CD4-positive, alpha-beta T cell (primary cell): ENCODE measurements at places on chromosomes 3 and 15.

DNA sequence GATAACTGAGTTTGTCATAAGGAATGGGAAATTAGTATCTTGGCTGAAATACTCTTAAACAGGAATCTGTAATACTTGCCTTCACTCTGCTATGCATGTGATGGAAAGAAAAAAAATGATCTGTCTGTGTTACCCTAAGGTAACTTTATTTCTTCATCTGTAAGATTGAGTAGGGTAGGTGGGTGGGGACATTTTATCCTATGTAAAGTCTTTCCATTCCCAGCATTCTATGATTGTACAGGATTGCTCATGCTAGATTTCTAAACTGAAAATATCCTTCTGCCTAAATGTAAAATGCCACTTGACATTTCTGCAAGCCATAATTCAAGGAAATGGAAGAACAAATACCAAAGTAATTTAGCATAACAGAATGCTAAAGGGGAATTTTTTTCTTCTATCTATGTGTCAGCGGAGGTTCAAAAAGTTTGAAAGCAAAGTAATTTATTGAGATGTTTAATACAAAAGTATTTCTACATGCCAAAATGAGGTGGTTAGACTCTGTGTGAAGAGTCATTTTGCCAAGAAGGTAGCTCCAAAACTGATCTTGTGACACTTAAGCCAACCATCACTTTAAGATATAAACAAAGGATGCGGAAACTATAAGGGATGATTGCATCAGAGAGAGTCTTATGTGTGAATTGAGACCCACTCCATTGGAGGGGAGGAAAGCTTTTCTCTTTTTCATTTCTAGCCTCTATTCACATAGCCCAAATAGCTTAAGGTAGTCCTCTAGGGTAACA is 46.6 kb upstream of the SERPINI2 start:
- no peak for DNase-seq

DNA sequence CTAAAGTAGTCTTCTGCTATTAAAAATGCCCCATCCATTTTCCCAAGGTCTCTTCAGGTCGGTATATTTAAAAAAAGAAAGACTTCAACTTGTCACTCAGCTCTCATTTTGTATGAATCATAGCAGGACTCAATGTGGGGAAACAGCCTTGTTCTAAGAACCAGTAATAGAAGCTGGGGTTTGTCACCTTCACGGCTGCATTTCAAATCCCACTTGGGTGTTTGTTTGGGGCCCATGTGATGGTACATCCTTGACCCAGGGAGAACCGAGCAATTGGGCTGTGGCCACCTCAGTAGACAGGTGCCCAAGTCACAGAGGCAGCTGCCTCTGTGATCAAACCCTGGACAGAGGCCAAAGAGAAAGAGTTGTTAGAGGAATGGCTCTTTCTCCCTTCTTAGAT is 70.3 kb upstream of the ARL8B start:
- no peak for DNase-seq

DNA sequence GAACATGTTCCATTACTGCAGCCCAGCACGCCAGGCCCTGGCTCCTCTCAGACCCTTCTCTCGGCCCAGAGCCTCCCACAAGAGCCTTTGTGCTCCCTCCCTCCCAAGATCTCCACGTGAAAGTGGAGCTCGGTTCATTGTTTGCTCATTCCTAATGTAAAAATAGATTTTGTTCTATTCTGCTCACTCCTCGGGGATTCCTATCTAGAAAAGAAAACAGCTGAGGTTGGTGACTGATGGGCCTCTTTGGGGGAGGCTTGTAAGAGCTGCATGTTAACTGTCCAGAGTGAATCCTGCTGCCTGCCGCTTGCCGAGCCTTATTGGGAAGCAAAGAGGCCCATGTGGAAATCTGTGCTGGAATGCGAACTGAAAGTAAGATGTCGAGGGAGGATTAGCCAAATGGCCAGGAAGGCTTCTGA is 267.1 kb downstream of the LRTM1 start:
- DNase-seq: no peak

DNA sequence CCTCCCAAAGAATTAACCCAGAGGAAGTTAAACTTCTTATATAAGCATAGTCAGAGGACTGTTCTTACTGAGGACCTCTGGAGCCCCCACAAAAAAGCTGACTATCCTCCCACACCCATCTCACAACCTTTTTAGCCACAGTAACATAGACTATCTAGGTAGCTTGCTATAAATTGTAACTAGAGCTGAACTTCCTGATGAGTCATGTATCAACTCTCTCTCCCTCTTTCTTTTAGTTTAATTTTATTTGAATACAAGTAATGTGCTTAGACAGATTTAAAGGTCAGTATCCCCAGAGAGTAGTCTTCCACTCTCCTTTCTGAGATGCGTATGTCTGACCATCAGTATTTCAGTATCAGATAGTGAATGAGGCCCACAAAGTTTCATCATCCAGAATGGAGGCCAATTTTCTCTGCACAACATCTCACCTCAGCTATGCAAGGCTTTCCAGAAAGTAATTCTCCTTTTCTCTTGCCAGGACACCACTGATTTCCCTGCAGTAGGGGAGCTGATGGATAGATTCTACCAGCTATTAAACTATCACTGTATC is 104.0 kb upstream of the MYRIP start:
- no peak for DNase-seq
